HuH-7 (cell line): ENCODE measurements at places on chromosomes 4 and X.

DNA sequence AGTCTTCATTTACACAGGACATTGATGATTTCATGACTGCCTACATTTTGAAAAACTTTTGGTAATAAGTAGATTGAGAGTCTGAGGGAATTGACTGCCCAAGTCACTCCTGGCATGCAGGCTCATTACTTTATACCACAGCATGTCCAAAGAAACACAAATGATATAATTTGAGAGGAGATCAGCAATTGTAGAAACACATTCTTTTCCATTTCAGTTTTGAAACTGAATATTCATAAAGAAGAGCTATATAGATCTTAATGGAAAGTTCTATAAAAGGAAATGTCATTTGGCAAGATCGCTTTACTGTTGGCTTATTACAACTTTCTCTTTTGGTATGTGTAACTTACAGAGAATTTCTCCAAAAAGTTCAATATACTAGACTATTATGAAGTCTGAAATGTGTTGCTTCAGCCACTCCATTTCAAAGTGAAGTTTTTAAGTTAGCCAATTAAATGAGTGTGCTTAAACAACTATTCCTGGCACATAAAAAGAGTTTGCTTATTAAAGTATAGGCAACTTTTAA lies 158.0 kb downstream of the ARAP2 start:
- DNase-seq, result no peak

GRCh38 chrX:85499400-85499799 lies 119.9 kb upstream of the POF1B start:
- DNase-seq, result no peak

DNA sequence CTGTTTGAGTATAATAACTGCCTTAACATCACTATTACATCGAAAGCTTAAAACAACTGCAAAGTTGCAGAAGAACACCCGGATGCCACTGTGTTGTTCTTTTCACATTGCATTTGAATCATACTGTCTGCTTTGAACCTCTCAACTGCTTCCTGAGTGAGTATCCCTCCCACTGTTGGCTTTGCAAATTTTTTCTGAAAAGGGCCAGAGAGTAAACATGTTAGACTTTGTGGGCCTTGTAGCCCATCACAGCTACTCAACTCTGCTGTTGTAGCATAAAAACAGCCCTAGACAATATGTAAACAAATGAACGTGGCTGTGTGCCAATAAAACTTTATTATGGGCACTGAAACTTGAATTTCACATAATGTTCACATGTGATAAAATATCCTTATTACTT lies 76.1 kb downstream of the NSG1 start:
- no peak for DNase-seq

DNA sequence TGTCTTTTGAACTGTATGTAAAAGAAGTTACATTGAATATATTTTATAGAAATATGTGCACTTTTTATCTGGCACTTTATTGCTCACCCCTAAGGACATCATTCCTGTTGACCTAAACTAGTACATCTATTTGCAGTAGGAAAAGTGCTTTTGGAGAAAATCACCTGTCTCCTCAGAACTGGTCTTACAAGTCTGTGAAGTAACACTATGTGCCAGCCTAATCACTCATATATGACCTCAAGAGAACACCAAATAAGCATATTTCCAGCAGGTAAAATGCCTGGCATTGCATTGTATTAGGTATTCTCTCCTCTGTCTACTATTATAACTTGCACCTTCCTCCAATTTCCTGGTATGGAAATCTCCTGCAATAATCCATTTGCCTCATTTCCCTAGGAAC lies 4.0 kb upstream of the GASK1B start:
- no peak for DNase-seq

- peak; percentile 45 for DNase-seq
Measured at GRCh38 chrX:107272431-107272921, 66.1 kb downstream of the DNAAF6 start.

DNA sequence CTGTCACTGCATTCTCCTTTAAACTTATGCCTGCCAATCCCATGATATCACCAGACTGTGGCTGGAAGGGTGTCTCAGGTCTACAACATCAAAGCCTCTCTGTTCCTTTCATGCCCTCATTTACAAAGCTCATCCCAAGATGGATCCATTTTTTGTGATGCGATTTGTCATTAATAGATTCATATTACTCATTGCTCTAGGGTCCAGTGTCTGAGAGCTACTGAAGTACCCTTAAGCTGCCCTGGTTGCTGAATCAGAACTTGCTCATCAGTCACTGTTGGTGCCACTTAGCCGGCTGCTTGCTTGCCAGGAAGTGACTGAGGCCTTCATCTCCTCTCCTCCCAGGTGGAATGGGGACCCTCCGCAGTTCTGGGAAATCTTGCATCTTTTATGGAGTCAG lies 395.5 kb upstream of the BOD1L1 start:
- no peak for DNase-seq

- DNase-seq, result no peak
Measured at GRCh38 chr4:106065018-106065417, 169.7 kb downstream of the NPNT start.

- no peak for DNase-seq
Measured at GRCh38 chr4:155954939-155955338, 1.3 kb upstream of the CTSO start.

DNA sequence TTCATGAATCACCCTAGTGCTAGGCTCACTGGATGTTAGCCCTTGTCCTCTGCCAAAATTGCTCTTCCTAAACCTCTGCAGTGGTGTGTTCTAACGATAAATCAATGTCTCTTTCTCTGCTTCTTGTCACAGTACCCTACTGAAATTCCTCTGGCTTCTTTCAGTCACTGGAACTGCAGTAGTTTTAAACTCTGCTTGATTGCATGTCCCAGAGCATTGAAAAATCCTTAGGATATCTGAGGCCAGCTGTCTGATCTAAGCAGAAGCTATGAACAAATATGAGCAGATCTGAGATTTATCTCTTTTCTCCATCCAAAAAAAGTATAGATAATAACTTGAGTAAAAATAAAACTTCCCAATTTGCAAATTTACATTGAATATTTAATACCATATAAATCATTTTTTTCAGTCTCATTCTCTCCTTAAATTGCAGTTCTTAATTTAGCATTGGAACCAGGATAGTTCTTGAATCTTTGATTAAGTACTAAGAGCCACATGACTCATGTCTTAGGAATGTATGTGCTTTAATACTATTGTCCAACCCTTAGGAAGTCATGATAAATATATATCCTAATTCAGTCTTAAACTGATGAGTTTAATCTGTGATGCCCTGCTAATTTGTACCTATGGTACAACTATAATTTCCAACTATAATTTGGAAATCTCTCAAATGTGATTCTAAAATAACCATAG lies 169.7 kb downstream of the PDHA2 start:
- DNase-seq, result no peak

GRCh38 chrX:40061005-40061404 lies 36.8 kb downstream of the BCOR start:
- no peak for DNase-seq

DNA sequence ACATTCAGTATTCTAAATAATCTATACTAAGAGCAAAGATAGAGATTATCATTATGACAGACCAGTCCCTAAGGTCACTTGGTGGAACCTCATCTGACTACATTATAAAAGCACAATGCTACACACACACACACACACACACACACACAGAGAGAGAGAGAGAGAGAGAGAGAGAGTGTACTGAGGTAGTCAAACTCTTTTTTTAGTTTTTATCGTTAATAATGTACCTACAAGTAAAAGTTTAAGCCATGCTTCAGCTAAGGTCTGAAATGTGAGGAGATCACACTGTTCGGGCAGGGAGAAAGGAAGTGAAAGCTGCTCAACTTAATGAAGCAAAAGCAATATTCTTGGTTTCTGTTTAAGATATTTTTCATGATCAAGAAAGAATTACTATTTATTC lies 75.8 kb upstream of the CCDC160 start:
- no peak for DNase-seq

DNA sequence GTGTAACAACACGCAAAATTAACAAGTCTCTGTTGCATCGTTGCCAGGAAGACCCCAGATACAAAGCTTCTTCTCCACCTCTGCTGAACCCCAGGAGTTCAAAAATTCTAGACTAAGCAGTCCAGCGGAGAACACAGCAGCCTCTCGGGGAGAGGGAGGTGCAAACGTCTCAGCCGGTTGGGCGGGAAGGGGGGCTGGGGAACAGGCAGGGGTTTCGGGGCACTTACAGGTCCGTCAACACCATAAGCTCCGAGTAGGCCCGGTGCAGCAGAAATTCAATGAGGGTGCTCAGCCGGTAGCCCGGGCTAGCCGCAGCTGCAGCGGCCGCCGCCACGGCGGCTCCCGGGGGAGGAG lies 394 bp downstream of the MED14 start:
- no peak for DNase-seq

DNA sequence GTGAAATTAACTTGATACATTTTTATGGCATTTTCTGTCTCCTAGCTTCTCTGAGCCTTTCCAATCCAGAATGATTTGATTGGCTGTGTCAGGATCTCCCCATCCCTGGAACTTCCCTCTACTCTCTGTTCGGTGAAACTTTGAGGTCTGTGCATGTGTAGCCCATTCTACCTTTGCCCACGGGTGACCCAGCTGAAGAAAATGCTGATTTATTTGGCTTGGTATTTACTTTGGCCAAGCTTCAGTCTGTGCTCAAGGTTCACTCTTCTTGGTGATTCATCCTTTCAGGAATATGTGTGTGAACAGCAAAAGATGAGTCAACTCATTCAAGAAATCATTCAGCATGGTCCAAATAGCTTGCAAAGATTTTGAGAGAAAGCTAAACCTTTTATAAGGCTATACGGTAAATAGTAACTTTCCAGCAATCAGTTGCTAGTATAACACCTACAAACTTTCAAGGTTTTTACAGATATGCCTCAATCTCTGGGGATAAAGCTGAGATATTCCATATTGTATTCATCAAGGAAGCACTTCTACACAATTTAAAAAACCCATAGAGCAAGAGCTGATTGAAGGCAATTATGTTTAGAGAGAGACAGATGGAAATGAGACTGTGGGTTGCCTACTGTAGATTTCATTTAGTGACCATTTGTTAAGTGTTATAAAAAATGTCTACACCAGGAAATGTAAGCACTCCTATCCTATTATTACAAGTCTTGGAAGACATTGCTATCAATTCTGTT lies 233.9 kb upstream of the CXXC4 start:
- DNase-seq, result no peak

DNA sequence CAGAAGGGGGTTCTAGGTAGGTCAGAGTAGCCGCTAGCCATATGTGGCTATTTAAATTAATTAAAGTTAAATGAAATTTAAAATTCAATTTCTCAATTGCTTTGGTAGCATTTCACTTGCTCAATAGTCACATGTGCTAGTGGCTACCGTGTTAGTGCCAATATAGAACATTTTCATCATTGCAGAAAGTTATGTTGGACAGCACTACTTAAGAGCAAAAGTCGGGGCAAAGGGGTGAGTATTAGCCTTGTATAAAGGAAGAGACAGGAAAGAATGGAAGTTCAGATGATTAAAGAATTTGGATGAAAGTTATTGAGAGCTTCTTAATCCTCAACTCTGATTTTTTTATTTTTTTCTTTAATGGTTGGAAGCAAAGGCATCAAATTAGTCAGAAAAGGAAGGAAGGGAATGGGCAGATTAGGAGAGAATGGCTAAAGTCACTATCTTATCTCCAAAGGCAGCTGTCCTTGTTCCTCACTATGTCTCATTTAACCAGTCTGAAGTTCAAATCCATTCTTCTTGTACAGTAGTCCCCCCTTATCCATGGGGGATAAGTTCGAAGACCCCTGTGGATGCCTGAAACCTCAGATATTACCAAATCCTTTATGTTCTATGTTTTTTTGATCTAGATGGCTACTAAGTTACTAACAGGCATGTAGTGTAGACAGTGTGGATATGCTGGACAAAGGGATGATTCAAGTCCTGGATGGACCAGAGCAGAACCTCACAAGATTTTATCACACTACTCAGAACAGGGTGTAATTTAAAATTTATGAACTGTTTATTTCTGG lies 22.9 kb downstream of the OCIAD1 start:
- DNase-seq, result no peak

DNA sequence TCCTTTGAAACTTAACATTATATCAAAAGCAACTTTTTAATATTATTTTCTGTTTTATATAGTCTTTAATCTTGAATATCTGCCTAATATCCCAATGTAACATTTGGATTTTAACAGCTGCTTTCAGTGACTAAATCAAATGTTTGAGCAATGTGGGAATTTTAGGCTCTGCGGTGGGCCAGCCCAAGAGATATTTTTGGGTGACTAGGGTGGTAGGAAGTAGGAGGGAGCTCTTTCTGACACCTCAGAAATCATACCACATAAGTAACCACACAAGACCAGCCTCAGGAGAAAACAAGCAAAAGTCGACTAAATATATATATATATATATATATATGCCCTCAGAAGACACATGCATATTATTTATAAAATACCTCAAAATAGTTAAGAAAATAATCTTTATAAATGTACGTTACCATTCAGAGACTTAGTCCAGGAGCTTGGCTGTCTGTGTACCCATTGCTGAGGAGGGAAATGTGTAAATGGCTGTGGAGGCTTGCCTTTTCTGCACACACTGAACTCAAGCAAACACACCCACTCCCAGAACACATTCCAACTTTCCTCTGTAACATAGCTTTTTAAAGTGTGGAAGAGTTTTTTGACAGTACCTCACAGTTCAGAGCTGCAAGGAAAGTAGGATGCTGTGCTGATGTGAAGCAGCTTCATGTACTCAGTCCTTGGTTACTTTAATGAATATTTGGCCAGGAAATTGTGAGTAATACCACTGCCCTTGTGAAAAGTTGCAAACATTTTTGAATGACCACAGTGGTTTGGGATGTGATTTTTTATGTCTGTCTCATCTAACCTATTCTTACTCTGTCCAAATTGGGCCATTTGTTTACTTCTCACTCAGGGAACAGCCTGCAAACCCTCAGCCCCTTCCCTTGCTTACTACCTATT lies at the start of gene RTL3:
TSS of gene RTL3 (minus strand) at position 484 of the 900 bp plus-strand sequence. CDS start 908 bp downstream, outside the sequence.
- DNase-seq, result no peak

GRCh38 chrX:77953302-77953701 lies 16.1 kb downstream of the PGAM4 start:
- DNase-seq, result no peak

DNA sequence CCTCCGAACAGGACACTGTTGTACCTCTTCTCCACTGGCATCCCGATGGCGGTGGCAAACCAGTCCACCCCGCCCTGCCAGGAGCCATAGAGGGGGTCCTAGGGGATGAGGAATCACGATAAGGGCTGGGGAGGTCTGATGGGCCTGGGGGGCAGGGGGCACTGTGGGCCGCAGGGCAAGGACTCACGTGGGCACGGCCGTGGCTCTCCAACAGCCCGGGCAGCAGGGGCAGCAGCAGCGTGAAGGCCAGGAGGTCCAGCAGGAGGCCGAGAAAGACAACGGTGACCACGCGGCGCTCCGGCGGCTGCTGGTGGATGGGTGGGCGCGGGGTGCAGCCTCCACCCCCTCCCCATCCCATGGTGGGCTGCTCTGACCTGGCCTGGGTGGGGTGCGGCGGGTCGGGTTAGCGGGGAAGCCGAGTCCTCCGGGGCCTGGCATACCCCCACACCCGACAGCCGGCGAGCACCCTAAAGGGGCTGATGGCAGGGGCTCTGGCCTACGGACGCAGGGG lies 29.6 kb downstream of the NOP14 start:
- no peak for DNase-seq

GRCh38 chr4:41385481-41385880 lies 128.8 kb downstream of the UCHL1 start:
- no peak for DNase-seq
